WTC11 (cell line): ENCODE measurements at places on chromosomes 16 and 17.

DNA sequence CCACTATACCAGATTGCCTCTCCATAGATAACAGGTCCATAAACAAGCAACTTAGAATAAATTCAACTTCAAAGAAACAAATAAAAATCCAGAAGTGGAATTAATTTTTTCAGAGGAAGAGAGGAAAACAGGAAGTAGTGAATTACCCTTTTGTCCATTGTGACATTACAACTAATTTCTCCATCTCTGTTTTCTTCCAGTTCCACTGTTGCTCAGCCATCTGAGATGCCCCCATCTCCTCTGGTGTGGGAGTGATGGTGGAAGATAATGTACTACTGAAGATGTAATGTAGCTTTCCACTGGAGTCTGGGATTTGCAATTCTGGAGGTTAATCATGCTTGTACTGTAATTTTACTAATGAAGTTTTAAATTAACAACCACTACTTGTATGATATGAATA, 124.6 kb upstream of the TMEM97 start:
- peaks cover 20% of the 10 kb centered on the region for H3K4me1 ChIP-seq
- peaks cover 15% of the 10 kb centered on the region for H3K36me3 ChIP-seq
- DNase-seq, result no peak

DNA sequence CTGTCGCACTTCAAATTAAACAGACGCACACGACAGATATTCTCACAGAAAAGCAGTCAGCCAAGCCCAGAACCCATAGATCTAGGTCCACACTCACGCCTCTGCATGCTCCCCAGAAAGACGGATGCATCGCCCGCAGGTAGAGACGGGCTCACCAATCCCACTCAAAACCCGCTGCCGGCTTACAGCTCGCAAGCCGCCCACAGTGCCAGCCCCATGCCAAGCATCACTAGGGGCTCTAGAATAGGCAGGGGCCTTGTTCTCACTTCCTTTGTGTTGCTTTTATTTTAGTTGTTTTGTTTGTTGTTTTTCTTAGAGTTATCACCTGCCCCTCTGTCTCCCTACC, 336 bp upstream of the BMERB1 start:
- peak overlapping the region; percentile 81 for H3K4me3 ChIP-seq
- no peak overlapping the region for H3K27ac ChIP-seq
- DNase-seq, result no peak
- peaks cover 9% of the 10 kb centered on the region for H3K4me1 ChIP-seq
- H3K36me3 ChIP-seq, result no peaks in the 10 kb centered on the region
- peaks cover 33% of the 10 kb centered on the region for H3K27me3 ChIP-seq

GRCh38 chr17:8122924-8123694, 797 bp downstream of the HES7 start:
- DNase-seq, result peak; percentile 35
- peaks cover 71% of the 10 kb centered on the region for H3K27me3 ChIP-seq
- H3K4me3 ChIP-seq, result peak overlapping the region; percentile 85
- no peak overlapping the region for H3K27ac ChIP-seq
- H3K36me3 ChIP-seq, result no peaks in the 10 kb centered on the region

DNA sequence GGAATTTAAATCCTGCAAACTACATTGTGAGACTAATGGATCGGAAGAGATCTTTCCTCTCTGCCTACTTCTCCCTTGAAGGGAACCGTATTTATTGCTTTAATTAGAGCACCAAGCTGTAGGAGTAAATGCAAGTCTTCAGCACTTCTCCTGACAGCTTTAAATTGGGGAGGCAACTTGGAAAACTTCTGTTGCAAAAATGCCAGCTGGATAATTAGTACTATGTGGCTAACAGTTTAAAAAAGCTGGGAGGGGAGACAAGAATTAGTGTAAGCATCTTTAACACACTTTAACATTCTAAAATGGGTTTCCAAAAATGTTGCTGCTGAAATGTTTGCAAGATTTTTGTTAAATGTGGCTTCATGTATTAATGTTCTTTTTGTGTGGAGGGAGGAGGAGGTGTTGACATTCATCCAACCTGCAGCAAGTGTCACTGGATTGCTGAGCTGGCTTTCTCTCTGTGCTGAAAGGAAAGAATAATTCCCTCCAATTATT, 108.5 kb downstream of the PCTP start:
- no peaks in the 10 kb centered on the region for H3K4me1 ChIP-seq
- no peaks in the 10 kb centered on the region for H3K36me3 ChIP-seq
- no peak overlapping the region for H3K27ac ChIP-seq
- no peaks in the 10 kb centered on the region for H3K27me3 ChIP-seq
- H3K4me3 ChIP-seq, result no peak overlapping the region

DNA sequence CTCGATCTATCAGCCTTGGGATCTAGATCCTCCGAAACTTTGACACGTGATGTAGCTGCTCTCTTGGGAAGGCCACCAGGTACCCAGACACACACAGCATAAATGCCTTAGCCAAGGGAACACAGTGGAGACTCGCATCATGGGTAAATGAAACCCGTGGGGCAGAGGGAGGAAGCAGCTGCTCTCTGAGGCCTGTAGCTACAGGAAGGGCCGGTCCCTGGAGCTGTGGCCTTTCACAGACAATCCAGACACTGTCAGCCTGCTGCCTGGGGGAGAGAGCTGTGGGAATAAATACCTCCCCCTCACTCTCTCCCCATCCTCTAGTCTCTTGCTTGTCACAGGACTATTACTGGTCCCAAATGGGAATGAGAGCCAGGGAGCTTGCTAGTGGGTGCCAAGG, 351.2 kb downstream of the UTP18 start:
- H3K36me3 ChIP-seq, result peaks cover 8% of the 10 kb centered on the region
- no peak overlapping the region for H3K27ac ChIP-seq
- no peak for DNase-seq
- H3K4me1 ChIP-seq, result peaks cover 3% of the 10 kb centered on the region; the same call in 1 of the 2 replicates
